Ascending aorta (tissue), 2 donors: ENCODE measurements at places on chromosomes 12 and 14. TPM values are rescaled to one million over a fixed set of nuclear protein-coding genes. Genes with fewer than 3 reads are reported as not detected.

The PLA2G1B gene
- not detected for total RNA-seq

The PTPRO gene
- 0.11 TPM for total RNA-seq

The SPPL3 gene
- total RNA-seq: 20.4 TPM

The CMA1 gene
- total RNA-seq: not detected

The IAPP gene
- not detected for total RNA-seq

The NT5DC3 gene
- total RNA-seq: 6.6 TPM

The SYCP3 gene
- not detected for total RNA-seq

GRCh38 chr14:105533391-105533790 lies 7.0 kb downstream of the TMEM121 start:
- DNase-seq: no peak

GRCh38 chr14:90522571-90523191 lies 125.9 kb downstream of the CALM1 start:
- DNase-seq: no peak

DNA sequence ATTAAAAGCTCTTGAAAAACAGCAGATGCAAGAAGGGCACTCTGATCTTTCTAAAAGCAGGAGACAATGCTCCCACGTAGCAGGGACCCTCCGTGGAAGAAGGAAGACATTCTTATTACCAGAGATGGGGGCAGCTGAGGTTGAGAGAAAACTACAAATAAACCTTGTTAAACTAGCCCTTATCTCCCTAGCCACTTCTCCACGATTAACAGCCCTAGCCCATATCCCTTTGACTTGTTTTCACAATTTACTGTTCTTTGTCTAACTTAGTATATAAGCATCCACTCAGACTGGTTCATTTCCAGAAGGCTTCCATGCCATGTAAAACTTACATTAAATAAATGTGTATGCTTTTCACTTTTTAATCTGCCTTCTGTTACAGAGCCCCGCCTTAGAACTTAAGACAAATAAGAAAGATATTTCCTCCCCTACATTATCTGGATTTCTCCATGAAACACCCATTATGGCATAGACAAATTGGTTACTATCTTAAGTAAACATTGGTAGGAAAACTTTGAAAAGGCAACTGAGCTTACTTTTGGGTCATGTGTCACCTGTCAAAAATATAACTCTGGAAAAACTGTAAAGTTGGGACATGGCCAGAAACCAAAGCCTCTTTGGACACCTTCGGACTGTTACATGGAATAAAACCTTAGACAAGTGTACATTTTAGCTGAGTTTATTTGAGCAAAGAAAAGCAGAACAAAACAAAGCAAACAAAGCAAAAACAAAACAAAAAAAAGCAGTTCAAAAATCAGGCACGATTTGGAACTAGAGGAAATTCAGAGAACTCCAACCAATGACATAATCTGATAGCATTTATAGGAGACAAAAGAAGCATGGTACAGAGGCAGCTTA lies 4.9 kb upstream of the RNASE1 start:
- no peak for DNase-seq

GRCh38 chr12:103350116-103350515 lies 145.7 kb downstream of the C12orf42 start:
- DNase-seq: no peak

DNA sequence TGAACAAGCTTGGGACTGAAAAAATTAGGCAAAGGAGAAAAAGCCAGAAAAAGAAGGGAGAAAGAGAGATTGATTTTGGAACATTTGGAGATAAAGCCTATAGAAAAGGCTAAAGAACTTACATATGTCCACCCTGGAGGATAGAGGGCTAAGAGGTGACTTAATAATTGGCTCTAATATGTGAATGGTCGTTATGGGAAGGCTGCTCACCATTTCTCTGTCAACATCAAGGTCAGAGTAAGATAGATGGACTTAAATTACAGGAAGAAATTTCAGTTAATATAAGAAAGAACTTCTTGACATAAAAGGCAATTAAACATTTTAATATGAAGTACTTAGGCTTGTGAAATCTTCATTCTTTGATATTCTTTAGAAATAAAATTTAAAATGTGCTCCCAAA lies 238.6 kb downstream of the TRHDE start:
- DNase-seq: no peak

DNA sequence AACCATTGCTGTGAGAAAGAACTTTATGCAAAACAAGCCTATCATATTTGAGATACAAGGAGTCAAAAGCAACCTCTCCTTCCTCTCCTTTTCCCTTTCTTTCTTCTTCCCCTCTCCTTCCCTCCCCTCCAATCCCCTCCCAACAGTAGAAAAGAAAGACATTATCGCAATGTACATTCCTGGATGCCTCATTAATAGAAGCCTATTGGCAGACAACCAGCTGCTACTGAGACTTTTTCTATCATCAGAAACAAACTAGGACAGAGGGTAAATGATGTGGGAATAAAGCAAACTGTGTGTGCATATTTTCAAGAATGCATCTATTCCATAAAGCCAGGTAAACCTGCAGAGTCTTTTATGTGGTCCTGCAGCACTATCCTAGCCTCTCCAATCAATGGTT lies 237.2 kb downstream of the ITPR2 start:
- DNase-seq: no peak

DNA sequence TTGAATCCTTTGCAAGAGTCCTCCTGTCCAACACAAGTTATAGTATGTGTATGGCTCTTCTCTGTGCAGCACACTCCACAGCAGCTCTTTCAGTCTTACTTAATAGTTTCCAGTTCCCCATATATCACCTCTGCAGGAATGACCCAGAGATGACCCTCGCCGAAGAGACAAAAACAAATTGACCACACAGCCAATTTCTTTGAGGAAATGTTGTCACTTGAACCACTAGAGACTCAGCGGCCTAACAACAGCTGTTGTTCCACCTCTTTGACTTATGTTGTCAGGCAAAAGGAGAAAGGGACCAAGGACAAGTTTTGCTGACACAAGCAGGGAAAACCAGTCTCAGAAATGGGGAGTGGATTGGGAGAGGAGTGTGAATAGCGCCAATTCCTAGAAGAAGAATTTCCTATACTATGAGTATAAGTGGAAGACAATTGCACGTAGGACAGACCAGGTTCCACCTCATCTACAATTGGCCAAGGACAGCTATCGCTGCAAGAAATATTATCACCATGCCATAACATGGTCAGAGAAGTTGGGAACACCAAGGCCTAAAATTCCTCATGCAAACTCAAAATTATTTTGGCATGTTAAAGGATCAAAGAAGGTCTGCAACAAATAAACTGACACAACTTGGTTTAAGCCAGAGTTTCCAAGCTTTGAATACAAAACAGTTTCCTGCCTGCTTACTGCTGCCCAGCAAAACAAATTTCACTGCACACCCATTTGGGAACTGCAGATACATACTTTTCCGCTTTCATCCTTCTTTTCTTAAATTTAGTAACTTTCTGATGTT lies 41.7 kb upstream of the ITPR2 start:
- no peak for DNase-seq

DNA sequence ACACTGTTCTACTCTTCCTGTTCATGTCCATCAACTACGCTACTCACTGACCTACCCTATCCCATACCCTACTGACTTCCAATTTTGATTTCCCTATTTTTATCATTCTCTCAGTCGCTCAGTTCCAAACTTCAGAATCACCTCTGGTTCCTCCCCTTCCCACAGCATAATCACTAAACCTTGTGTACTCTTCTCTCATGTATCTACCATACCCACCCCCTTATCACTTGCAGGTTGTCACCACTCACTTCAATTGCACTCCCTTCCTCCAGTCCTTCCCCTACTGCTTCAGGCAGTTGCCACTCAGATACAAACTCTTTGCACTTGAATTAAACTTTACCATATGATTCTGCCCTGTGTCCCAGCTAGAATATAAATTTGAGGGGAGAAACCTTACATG lies 6.3 kb downstream of the RACGAP1 start:
- no peak for DNase-seq

DNA sequence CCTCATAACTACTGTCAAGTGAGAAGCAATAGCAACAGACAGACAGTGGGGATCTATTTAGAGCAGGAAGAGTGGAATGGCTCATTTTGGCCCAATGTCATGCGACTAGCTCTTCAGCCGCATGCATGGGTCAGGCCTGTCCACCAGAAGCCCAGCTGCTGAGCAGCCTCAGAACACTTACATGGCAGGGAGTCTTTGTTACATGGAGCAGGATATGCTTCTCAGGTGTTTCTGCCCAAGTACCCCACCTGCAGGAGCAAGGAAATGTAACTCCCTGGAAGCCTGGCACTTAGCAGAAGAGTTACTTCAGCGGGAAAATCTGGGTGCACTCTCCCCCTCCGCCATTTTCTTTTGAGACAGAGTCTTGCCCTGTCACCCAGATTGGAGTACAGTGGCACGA lies 73.5 kb upstream of the ARHGAP5 start:
- DNase-seq: no peak

GRCh38 chr12:109192358-109192757 lies 76.0 kb downstream of the ACACB start:
- no peak for DNase-seq

GRCh38 chr12:68648179-68648578 lies 37.5 kb downstream of the RAP1B start:
- DNase-seq: no peak

- peak; percentile 67 for DNase-seq
These were observed 167.3 kb downstream of the DACT1 start for GRCh38 chr14:58805057-58805456.

- no peak for DNase-seq
These were observed 464.0 kb downstream of the RAD51B start for GRCh38 chr14:68283378-68284123.

GRCh38 chr12:12881151-12881909 lies 10.0 kb upstream of the GPRC5A start:
- no peak for DNase-seq

DNA sequence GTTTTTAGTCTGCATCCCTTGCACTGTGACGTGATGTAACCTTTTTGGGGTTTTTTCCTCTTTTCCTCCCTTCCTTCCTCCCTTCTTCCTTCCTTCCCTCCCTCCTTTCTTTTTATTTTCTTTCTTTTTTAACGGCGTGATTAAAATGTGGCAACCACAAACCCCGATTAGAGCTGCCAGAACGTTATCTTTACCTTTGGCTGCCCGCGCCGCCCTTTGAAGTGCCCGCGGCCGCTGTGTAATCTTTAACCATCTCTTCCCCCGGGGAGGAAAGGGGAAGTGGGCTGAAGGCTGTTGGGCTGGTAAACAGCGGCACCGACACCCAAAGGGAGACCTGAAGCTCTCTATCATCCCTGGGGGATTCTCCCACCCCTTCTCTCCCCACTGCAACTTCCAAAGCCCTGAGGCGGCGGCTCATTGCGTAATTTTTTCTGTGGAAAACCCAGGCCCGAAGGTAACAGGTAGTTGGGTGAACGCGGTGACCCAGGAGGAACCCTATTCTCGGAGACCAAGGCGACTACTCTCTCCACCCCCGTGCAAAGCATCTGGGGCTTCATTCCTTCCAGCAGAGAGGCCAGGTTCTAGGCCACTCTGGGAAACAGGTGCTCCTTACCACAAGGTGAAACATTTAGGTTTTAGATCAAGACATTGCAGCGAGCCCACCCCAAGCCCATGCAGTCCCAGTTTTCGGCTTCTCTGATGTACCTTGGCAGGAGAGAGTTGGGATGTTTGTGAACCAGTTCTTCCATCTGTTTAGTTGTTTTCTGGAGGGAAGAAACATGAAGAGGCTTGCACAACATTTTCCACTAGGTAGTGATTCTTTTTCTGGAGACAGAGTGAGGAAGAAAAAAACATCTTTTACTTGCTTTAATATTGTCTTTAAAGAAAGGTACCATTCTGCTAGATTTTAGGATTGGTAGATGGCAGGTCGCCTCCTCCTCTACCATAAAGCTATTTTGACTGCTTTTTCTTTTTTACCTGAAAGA lies 1.5 kb downstream of the LGR5 start:
- DNase-seq: no peak

GRCh38 chr12:108374596-108375320 lies 35.6 kb upstream of the CMKLR1 start:
- no peak for DNase-seq

GRCh38 chr12:104653730-104654664 lies 197.2 kb downstream of the CHST11 start:
- no peak for DNase-seq

GRCh38 chr12:128079-128478 lies 61.5 kb downstream of the IQSEC3 start:
- DNase-seq: no peak

DNA sequence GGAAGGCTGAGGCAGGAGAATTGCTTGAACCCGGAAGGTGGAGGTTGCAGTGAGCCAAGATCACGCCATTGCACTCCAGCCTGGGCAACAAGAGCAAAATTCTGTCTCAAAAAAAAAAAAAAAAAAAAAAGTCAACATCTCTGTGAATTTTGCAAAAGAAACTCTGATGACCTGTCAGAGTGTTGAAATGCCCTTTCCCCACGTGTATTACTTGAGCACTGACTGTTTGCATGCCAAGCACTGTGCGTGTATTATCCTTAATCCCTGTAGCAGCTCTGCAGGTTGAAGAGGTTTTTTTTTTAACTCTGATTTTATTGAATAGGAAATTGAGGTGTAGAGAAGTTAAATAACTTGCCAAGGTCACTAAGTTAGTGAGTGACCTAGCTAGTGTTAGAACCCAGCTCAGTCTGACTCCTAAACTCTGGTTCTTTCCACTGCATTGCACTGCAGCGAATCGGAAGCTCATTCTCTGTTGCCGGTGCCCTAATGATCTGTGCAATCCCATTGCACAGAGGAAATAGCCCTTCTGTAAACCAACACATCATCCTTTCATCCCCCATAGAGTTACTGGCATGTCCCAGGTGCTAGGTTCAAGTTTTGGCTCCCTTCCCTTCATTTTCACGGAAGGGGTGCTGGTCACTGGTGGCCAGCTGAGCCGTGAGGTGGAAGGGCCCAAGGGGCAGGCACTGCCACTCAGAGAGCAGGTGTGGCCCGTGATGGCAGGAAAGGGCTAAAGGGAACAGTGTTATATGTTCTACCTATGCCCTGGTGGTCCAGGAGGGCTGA lies 122.3 kb downstream of the EML1 start:
- peak; percentile 16 for DNase-seq

DNA sequence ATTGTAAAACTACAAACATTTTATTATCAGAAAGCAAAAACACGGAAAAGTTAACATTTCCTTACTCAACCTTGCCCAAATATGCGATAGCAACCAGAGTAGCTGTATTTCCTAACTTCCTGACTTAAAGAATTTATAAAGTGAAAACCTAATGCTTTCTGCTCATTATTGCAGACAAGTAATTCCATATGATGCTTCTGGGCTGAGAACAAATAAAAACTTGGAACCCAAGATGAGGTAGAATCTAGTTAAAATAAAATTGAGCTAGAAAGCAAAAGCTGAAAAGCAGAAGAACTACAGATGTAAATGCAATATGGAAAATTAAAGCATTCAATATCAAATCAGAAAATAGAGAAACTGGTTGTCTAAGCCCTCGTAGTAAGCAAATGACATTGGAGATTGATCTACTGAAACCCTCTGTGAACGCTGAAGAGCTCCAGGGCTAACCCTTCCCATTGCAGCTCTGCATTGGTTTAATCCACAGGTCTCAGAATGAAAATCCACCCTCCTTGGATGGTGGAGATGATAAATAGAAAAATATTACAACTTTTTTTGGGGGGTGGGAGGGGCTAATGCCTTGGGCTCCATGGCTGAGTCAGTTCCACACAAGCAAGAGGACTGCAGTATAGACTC lies 40.7 kb downstream of the CORO1C start:
- DNase-seq: no peak
